Right hindlimb (tissue), 1 donor: ENCODE measurements at places on chromosomes 12 and 14.

- no peak for DNase-seq
These were observed 28.7 kb upstream of the FOS start for GRCh38 chr14:75249958-75250336.

DNA sequence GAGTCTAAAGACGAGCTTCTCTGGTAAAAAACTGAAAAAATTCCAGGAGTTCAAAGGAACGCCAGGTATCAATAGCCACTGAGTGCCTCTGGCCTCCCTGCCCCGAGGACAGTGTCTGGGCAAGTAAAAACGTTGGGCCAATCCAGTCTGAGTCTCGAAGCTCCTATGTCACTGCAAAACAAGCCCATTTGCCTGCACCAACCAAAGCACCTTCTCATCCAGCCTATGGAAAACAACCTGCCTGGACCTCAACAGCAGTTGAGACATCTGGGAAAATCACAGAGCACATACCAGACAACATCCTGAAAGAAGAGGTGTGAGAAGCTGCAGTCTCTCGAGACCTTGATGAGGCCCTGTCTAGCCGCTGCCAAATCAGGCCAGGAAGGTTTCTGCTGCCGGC, 56.6 kb downstream of the RNF34 start:
- no peak for DNase-seq

- no peak for DNase-seq
These were observed 48.1 kb upstream of the BICDL1 start for GRCh38 chr12:119940897-119941296.

GRCh38 chr12:124413401-124413800, 118.5 kb downstream of the RFLNA start:
- no peak for DNase-seq

DNA sequence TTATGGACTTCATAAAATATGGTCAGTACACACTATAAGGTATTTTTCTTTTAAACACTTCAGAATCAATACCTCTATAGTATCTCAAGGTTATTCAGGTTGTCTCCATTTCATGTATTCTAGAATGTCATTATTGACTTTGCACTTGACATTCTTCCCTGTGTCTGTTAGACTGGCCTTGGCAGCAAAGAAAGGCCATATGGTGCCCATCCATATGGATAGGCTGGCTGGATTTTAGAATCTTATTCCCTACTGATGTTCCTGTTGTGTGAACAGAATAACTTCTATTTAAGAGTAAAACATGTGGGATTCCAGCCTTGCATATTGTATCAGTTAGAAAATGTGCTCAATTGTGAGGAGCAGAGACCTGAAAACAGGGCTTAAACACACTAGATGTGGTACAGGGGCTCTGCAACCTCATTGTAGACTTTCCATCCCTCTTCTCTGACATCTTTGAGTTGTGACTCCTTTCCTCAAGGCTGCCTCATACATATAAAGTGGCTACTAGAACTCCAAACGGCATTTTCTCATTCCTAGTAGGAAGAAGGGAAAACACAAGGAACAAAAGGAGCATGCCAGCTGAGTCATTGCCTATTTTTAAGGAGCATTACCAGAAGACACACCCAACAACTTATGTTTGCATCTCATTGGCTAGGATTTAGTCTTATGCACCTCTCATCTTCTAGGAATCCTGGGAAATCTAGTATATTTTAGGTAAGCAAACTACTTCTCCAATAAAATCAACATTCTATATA, 221.2 kb upstream of the TMPO start:
- DNase-seq = no peak
